ENCODE measurements at places on chromosomes 7 and 10.

- no peak for DNase-seq
Measured at GRCh38 chr10:76085817-76086167, 654.4 kb downstream of the LRMDA start.

GRCh38 chr7:44981035-44981706 is 2.4 kb upstream of the MYO1G start:
- DNase-seq: no peak

DNA sequence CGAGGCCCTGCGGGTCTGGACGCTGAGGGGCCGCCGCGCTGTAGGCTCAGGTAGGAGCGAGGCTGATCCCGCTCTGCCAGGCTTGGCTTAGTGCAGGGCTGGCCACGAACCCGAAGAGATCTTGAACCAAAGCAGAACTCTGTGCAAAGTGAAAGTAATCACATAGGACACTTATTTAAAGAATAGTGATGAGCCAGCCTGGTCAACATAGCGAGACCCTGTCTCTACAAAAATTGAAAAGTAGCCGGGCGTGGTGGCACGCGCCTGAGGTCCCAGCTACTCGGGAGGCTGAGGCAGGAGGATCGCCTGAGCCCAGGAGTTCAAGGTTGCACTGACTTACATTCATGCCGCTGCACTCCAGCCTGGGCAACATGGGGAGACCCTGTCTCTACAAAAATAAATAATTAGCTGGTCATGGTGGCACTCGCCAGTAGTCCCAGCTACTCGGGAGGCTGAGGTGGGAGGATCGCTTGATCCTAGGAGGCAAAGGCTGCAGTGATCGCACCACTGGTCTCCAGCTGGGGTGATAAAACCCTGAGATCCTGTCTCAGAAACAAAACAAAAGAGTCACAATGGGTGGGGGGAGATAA is 541 bp downstream of the ZSCAN25 start:
- DNase-seq: no peak

- DNase-seq: no peak
Measured at GRCh38 chr10:1373287-1373686, 317.1 kb downstream of the WDR37 start.

- peak; percentile 68 for DNase-seq
Measured at GRCh38 chr10:35635576-35635975, 6.5 kb downstream of the FZD8 start.

GRCh38 chr7:42511027-42511426 is 274.0 kb upstream of the GLI3 start:
- no peak for DNase-seq

DNA sequence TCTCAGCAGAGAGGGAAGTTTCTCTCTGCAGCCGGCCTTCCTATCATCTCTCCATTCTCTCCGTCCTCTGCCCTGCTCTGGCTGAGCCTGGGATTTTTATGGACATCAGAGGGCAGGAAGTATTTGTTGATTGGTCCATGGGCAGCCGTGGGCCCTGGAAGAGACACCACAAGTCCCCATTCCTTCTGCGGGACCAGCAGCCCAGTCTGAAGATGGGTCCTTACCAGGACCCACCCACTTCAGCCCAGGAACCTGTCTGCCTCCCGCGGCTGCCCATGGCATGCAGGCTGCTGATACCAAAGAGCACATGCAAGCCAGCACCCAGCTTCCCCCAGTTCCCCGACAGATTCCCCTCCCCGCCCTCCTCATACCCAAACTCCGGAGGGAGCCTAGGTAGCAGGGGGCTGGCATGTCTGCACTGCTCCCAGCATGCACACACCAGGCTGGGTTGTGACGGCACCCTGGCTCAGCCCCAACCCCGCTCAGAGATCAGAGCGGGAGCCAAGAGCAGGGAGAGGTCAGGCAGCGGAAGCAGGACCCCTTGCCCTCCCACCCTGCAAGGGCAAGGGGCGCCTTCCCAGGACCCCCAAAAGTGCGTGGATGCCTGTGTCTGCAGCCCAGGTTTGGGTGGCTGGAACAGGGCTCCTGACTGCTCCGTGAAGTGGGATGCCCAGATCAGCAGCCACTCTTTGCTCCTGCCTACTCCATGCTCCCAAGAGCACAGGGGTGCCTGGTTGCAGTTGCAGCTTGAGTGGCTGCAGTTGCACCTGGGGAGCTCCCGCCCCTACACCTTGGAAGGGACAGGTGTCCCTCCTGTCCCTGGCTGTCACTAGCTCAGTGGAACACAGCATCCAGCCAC is 538.6 kb upstream of the POT1 start:
- DNase-seq: no peak

GRCh38 chr10:8066124-8066523 is 11.6 kb downstream of the GATA3 start:
- no peak for DNase-seq

DNA sequence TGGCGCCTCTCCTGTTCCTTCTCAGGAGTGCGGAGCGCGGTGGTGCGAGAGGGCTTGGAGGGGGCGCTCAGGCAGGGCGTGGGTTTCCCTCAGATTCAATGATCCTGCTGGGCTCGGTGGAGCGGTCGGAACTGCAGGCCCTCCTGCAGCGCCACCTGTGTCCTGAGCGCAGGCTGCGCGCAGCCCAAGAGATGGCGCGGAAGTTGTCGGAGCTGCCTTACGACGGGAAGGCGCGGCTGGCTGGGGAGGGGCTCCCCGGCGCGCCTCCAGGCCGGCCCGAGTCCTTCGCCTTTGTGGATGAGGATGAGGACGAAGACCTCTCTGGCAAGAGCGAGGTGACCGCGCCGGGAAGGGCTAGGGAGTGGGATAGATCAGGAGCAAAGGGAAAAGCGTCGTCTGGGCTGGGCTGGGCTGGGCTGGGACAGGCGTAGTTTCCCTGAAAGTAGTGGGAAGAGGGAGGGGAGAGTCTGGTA is 17.0 kb downstream of the FAM131B start:
- peak; percentile 69 for DNase-seq

GRCh38 chr7:38703093-38703492 is 71.9 kb upstream of the AMPH start:
- no peak for DNase-seq

- DNase-seq: no peak
Measured at GRCh38 chr7:43078794-43079193, 33.7 kb upstream of the HECW1 start.

DNA sequence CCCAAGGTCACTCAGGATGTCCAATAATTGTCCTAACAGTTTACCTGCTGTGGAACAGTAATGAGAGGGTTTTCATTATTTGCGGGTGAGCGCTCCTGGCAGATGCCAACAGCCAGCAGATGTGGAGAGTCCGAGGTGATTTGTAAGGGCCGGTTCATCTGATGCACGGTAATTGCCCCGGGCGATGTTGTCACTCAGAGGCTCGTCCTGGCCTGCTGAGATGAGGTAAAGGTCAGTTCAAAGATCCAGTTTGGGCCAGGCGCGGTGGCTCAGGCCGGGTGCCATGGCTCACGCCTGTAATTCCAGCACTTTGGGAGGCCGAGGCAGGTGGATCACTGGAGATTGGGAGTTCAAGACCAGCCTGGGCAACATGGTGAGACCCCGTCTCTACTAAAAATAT is 16.9 kb downstream of the LHPP start:
- no peak for DNase-seq

DNA sequence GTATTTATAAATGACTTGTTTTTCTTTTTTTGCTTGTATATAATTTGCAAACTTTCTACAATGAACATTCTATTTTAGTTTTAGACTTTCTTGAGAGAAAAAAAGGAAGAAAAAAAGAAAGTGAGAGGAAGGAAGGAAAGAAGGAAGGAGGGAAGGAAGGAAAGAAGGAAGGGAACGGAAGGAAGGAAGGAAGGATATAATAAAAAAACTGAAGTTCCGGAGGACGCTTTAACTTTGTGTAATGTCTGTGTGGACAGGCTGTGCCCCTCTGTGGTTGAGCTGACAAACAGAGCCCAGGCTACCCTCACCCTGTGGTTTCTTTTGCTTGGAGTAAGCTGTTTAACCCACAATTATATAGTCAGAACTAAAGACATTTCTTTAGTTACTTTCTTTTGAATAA is 108.7 kb downstream of the SEMA3D start:
- DNase-seq: no peak

DNA sequence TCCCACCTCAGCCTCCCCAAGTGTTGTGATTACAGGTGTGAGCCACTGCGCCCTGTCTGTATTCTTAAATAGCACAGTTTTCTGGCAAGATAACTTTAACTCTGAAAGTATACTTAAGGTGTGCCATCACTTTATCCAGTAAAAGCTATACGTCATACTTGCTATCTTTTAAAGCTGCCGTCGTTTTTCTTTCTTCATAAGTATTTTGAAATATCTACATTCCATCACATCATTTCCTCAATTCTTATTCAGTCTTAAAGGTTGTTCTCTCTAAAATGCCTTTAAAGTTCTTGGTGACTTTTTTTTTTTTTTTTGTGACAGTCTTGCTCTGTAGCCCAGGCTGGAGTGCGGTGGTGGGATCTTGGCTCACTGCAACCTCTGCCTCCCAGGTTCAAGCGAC is 34.7 kb downstream of the PTPN12 start:
- no peak for DNase-seq

DNA sequence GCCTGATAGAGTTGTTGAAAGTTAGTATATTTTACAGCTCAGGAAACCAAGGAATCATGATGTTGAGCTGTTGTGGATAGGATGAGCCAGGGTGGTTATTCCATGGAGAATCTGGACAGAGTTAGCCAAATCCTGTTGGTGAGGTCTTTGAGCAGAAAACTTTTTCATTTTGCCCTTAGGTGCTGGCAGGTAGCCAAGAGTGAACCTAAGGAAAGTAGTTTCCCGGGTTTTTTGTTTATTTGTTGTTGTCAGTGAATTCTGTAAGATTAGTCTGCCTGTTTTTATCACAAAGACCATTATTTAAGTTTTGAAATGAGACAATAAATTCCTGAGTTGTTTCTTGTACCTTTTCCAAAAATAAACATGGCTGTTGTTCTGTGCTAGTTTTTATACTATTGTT is 61.0 kb downstream of the GALNT11 start:
- DNase-seq: no peak

DNA sequence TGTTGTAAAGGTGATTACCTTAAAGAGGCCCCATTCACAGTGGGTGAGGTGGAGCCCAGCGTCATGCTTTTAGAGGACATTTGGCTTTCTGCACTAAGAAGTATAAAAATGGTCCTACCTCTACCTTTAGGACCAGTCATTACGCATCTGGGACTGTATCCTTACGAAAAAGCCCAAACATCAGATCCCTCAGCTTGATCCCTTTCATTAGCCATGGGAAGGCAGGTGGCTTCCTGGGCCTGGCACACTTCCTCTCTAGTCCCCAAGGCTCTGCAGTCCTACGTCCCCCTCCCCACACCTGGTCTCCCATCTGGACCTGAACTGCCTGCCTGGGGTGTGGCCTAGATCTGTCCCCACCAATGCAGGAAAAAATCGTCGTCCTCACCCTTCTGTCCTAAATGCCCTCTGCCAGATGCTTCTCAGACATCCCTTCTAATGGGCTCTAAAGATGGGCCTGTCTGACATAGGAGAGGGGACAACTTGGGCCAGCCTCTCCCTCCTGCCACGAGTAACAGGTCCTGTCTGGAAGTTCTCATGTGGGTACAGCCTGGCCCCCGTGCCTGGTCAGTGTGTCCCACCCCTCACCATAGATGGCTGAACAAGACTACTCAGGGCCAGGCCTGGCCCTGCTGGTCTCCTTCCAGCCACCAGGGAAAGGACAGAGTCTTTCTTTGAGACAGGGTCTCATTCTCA is 11.8 kb upstream of the SLC18A3 start:
- DNase-seq: no peak

DNA sequence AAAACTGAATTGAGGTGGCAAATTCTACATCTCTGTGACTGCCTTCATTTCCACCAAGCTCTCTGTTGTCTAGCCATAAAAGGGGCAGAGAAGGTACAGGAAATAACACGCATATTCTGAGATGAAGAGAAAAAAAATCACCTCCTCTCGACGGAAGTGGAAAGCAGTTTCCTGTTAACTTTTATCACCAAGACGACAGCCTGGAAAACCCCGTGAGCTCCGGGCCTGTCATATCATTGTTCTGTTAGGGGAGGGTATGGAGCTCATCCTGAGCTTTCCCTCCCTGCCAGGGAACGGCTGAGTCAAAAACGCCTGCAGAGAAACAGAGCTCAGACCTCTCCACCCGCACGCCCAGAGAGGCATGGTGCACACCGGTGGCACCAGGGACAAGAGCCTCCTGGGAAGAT is 200.3 kb downstream of the PRPF18 start:
- peak; percentile 93 for DNase-seq

DNA sequence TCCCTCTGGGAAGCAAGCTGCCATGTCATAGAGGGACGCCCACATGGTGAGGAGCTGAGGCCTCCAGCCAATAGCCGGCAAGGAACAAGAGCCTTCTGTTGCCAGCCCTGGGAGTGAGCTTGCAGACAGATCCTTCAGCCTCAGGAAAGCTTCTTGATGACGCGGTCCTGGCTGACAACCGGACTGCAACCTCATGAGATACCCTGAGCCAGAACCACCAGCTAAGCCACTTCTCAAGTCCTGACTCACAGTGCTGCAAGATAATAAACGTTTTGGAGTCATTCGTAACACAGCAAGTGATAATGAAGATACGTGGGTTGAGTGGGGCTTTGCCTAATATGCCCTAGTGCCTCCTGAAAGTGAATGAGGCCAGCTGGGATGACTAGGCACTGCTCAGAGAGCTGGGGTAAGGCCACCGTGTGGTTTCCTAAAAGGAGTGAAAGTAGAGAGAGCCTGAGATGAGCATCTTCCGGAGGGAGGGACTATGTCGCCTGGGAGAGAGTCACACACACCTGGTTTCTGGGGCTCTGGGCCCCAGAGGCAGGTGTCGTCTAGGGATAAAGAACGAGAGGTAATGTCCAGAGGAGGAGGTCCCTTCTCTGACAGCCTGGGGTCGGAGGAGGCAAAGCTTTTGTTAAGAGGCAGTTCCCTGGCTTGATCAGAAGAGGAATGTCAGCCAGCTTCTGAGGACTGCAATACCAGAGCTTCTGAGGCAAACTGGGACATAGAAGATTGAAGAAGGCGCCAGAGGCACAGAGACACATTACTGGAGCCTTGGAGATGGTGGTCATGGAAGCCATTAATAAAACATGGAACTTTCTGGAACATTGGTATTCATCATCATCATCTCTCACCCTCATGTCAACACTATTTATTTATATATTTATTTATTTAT is 53.6 kb downstream of the PYROXD2 start:
- no peak for DNase-seq

DNA sequence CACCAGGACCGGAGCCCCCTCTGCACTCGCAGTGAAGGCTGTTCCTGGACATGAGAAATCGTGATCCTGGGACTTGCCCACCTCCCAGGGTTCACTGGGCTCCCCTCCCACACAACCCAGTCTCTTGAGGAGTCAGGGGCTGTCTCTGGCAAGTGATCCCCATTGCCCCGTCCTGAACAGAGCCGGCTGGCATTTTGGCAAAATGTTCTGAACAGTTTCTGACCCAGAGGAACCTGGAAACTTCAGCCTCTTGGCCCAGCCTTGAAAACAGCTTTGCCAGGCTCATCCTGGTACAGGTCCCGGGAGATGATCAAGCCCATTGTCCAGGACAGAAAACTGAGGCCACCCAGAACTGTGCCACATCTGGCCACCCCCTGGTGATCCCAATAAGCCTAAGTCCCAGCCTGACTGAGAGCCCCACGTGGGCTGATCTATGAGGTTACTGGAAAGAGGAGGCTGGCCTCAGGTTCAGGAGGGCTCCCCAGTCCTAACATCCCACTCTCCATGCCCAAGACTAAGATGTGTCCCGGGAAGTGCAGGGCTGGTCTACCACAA is 115.7 kb downstream of the OAT start:
- DNase-seq: no peak
